ENCODE measurements at places on chromosomes 1 and 21.

DNA sequence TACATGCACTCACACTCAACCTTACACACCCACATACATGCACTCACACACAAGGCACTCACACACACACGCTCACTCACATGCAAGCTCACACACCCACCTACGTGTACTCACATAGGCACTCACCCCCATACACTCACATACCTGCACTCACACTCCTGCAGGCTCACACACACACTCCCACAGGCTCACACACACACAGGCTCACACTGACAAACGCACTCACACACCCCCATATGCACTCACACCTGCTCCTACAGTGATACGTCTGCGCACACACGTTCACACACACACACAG lies 19.1 kb upstream of the TMEM52 start:
- no peak for DNase-seq

- no peak for DNase-seq
Measured at GRCh38 chr1:7785108-7785507, 1.0 kb downstream of the PER3 start.

GRCh38 chr1:6727535-6727934 lies 25.9 kb upstream of the DNAJC11 start:
- no peak for DNase-seq

GRCh38 chr1:210597555-210598134 lies 268.9 kb downstream of the HHAT start:
- DNase-seq = no peak

GRCh38 chr1:8018492-8019228 lies 7.4 kb downstream of the ERRFI1 start:
- DNase-seq = no peak

DNA sequence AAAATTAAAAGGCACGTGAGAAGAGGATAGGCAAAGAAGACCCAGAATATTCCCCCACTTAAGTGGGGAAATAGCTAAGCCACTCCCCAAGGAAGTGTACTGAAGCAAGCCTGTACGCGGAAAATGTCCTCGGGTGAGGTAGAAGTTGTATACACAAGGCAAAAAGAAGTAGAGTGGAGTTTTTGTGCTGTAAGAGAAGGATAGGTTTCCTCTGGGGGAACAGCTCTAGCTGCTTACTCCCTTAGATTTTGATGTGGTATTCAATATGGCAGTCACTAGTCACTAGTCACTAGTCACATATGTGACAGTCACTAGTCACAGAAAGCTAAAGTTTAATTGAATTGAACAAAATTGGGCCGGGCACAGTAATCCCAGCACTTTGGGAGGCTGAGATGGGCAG lies 7.6 kb downstream of the TXNIP start:
- no peak for DNase-seq

DNA sequence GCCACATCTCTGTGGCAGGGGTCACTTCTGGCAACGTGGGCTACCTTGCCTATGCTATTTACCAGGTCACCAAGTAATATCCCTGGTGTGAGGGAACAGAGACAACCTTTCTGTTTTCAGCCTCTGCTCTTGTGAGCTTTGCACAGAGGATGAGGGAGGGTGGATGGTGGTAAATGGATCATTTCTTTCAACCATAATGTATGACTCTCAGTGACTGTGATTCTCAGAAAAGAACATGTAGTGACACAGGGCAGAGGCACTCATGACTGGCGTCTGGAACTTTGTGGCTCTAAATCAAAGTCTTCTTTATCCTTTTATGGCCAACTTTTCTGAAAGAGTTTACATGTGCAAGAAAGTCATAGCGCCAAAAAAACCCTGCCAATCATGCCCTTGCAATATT lies 153.5 kb upstream of the USP24 start:
- DNase-seq = no peak

- DNase-seq = no peak
Measured at GRCh38 chr1:67537667-67538018, 107.4 kb upstream of the SERBP1 start.

- DNase-seq = no peak
Measured at GRCh38 chr1:175183586-175183985, 9.0 kb downstream of the KIAA0040 start.

DNA sequence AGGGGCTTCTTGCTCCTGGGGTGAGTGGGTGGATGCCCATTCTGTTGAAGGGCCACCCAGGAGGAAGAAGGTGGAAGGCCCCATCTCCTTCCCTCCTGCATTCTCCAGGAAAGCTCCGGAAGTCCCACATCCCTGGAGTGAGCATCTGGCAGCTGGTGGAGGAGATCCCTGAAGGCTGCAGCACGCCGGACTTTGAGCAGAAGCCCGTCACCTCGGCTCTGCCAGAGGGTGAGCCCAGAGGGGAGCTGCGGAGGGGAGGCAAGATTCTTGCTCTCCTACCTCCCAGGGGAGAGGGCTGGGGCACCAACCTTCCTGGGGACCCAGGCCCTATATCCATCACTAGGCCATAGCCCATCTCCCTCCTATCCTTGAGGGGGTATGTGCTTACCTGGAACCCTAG lies 3.4 kb downstream of the IGFN1 start:
- no peak for DNase-seq

GRCh38 chr1:224525411-224526040 lies 90.6 kb upstream of the CNIH3 start:
- DNase-seq = no peak

DNA sequence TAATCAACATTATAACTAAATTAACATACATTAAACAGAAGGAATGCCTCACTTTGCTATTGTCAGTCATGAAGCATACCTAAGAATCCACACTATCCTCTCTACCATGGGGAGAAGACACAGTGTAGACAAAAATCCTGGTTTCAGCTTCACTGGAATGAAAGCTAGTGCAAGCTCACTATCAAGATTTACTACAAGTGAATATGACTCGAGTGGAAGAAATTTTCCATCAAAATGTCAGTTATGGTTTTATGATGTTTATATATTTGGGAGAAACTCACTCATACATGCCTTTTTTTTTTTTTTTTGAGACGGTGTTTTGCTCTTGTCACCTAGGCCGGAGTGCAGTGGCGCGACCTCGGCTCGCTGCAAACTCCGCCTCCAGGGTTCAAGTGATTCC lies 424.3 kb downstream of the KCNT2 start:
- no peak for DNase-seq

DNA sequence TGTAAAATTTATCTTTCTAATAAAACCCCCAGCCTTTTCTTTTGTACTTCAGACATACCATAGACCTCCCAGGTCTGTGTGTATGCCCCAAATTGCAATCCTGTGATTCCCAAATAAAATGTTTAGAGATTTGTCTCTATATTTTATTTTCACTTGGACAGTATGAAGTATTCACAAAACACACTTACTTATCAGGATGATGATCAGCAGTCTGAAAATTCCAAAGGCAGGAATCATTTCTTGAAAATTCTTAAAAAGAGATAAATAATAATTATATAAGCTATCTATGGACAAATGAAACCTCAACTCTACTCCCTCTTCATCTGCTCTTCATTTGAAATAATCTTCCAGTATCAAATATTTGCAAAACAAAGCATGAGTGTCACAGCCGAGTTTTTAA lies 11.6 kb upstream of the GJA9 start:
- DNase-seq = no peak

- no peak for DNase-seq
Measured at GRCh38 chr1:156055281-156056048, 883 bp downstream of the LAMTOR2 start.

DNA sequence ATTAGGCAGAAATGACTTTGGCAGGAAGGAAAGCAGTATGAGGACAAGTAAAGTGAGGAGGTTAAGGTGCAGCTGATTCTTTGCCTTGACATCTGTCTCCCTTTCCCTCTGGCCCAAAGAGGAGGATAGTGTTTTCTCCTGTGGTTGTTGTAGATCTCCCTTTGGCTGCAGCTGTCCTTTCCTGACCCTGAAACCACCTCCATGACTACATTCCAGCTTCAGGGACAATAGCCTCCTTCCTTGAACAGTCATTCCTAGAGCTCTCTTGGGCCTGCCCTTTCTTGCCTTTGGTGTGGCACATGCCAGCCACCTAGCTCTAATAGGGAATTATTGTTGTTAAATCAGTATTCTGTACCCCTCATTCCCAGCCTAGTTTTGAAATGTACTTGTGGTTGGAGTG lies 6.2 kb downstream of the ZMYM1 start:
- no peak for DNase-seq

DNA sequence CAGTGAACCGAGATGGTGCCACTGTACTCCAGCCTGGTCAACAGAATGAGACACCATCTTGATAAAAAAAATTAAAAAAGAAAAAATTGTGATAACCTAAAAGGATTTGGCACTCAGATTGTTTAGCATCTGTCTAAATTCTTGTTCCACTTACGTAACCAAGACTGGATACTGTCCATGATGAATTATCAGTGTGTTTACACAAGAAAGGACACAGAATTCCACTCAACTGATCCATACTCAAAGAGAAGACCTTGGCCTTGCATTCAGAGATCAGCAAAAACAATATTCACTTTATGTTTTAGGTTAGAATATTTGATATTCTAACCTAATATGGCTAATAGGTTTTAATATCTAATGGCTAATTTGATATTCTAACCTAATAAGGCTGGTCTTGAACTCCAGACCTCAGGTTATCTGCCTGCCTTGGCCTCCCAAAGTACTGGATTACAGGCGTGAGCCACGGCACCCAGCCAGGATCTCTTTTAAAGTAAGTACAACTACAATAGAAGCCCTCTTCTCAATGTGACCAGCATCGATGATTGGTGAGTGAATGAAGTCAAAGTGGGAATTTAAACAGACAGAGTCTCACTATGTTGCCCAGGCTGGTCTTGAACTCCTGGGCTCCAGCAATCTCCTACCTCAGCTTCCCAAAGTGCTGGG lies 43.1 kb upstream of the COX20 start:
- no peak for DNase-seq

- DNase-seq = no peak
Measured at GRCh38 chr21:28439788-28440187, 552.9 kb downstream of the LTN1 start.

- no peak for DNase-seq
Measured at GRCh38 chr1:47886141-47886540, 111.0 kb downstream of the TRABD2B start.
